Aorta (tissue), 5 donors: ENCODE measurements at places on chromosomes 2 and 18. TPM values are rescaled to one million over a fixed set of nuclear protein-coding genes. Genes with fewer than 3 reads are reported as not detected.

GRCh38 chr2:159960414-159960813 lies 102.0 kb downstream of the PLA2R1 start:
- DNase-seq, result no peak

DNA sequence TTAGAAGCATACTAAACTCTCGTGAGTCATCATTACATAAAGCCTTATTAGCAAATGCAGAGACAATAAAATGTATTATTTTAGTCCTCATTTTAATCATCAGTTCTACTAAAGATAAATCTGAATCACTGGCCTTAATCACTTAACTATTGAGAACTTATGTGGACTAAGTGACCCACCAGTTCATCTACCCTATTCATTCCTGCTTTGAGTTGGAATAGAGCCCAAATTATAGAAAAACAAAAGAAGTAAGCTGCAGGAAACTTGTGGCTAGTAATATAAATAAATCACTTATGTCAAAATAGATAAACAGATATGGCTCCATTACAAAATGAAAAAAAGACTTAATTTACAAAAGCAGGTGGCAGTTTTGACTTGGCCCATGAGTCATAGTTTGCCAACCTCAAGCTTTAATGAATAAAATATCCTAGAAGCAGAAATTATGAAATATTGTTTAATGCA lies 851.8 kb upstream of the CRIM1 start:
- no peak for DNase-seq

DNA sequence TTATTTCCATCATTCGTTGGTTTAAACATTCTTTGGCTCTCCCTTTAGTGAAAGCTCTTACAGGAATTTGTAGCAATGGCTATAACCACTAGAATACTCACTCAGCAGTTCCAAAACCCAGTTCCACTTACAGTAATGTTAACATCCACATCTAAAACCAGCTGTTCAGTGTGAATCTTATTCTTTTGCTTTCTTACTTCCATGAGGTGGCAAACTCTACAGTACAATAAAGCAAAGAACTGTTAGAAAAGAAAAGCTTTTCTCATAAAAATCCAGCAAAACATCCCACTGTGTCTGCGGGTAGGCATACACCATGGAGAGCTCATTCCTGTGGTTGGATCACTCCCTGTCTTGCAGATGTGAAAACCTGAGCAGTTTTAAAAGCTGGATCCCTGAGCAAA lies 147.1 kb downstream of the ARHGAP28 start:
- DNase-seq, result no peak

DNA sequence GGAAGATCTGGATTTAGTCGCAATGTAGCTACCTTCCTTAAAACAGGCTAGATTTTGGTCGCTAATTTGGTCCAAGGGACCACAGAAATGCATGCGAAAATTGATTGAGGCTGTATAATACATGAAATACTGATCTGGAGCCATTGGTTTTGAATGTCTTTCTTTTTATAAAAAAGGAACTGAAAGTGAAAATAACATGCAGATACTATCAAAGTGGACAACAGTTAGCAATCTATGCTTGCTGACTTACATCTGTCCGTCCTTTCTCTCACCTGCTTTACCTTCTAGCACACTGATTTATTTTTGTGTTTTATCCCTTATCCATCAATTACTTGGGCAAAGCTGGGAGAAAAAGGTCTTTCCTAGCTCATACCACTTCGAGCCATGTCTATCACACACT lies 1459.8 kb upstream of the ACVR2A start:
- no peak for DNase-seq

- DNase-seq, result no peak
These were observed 21.0 kb downstream of the ZC3H6 start for GRCh38 chr2:112296407-112296806.

DPP10 gene
- polyA plus RNA-seq, result not detected
